ENCODE measurements at places on chromosomes 7 and 10.
A peak's percentile ranks its signal among the peaks of the same experiment; 100 is the strongest.

DNA sequence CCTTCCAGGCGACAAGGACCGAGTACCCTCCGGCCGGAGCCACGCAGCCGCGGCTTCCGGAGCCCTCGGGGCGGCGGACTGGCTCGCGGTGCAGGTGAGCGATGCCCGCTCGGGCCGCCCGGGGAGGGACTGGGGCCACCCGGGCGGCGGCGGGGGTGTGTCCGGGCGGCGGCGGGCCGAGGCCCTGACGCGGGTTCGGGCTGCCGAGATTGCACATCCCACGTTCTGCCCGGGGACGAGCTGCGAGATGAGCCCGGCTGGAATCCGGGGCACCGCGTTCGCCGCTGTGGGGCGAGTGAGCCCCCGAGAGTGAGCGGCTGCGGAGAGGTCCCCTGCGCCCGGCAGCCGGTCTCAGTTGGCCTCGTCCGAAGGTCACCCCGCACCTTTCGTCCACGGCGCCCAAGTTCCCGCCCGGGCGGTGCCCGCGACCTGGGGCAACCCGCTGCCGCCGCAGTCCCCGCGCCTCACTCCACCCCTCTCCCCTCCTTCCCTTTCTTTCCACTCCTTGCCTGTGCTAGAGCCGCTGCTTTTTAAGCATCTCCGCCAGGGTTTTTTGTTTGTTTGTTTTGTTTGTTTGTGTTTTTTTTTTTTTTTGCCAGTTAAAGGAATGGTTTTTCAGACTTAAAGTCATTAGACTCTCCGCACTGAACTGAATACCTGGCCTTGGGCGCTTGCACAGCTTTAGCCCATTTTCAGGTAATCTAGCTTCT is 515 bp downstream of the RALA start:
- DNase-seq = peak; percentile 24

- no peak for DNase-seq
These were observed 298.5 kb upstream of the TPK1 start for GRCh38 chr7:145134377-145134776.

GRCh38 chr7:90655566-90655965 is 59.4 kb downstream of the CDK14 start:
- DNase-seq = peak; percentile 80

DNA sequence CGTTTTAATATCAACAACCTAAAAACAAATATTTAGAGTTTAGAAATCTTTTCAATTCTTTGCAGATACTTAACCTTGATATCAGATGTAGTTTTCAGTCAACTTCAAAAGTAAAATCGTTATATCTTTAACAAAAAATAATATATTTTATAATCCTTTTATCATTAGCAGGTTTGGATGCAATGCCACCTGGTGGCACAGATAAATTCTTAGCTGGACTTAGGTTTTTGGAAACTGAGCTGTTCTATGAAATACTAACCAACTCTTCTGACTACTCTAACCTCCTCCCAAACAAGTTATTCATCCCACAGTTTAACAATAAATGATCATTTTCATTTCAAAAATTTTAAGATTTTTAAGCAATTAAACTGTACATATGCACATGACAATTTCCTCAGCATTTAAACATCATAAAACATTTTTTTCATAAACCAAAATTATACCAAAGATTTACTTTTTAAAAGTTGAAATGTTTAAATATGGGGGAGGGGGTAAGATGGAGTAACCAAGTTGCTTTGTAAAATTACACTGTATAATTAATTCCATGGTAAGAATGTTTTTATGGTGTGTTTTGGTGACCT is 56.9 kb downstream of the HIBADH start:
- DNase-seq = peak; percentile 75

DNA sequence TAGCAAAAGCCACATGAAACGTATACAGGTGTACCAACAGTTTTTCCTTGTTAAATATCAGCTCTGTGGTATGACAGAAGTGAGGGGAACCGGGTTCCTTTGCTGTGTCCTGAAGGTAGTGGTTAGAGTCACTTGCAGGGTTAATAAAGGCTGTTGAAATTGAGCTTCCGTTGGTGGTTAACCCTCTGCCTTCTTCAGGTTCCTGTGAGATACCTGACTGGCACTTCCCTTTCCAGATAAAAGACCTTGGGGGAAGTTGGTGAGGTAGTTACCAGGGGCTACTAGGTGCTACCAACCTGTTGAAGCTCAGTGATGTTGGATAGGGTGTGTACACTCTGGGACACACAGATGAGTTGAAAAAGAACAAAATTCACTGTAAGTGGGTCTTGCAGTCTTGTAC is 384.1 kb downstream of the GATA3 start:
- DNase-seq = no peak

GRCh38 chr10:44955413-44956070 is 4.1 kb upstream of the RASSF4 start:
- DNase-seq = no peak

DNA sequence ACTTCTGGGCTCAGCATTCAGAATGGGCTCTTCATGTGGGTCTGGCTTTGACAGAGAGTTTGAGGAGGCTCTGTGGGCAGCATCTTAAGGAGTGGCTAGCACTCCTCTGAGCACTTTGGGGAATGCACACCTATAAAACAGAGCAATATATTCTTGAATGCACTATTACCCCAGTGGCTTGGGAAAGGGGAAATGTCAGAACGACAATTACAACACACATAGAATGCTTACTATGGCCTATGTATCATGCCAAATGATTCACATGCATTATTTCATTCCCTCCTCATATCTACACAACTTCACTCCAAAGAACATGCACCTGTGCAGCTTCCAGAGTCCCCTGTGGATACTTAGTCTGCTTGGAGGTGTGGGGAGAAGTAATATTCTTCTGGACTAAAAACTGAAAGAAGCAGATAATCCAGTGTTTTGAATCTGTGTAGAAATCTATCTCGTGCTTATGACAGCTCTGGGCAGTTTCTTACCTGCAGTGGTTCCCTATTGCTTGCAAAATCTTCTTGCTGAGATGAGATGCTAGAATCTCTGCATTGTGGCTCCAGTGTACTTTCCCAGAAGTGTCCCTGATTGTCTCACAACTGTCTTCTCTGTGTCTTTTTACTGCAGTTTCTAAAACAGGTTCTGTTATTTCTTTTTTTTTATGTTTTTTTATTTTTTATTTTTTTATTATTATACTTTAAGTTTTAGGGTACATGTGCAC is 5.5 kb upstream of the MGAM start:
- DNase-seq = no peak

DNA sequence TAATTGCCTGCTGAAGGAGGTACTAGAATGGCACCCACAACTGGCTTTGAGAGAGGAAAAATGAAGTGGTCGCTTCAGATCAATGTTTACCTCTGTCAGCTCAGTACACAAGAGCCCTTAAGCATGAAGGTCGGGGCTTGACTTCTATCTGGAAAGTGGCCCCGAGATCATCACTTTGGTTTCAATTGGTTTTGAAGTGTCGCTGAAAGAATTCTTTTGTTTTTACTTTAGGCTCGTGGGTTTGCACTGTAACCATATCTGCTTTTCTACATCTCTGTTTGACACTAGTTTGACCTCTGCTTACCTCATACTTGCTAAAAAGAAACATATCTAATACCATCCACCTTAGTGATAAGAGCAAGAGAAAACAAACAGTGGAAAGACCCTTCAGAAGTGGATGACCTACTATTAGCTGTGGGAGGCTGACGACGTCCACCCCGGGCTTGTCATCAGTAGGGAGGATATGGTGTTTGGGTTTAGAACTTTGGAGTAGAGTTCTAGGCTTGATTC is 361.8 kb downstream of the GATA3 start:
- no peak for DNase-seq

GRCh38 chr10:60208676-60209269 is 180.9 kb downstream of the ANK3 start:
- DNase-seq = peak; percentile 42

GRCh38 chr10:48490946-48491345 is 113.9 kb downstream of the ARHGAP22 start:
- no peak for DNase-seq

GRCh38 chr7:5549096-5549763 is 125.6 kb upstream of the TNRC18 start:
- DNase-seq = peak; percentile 82

All from LHCN-M2 (cell line).